ENCODE measurements at places on chromosomes 5 and 9.
A peak's percentile ranks its signal among the peaks of the same experiment; 100 is the strongest.

DNA sequence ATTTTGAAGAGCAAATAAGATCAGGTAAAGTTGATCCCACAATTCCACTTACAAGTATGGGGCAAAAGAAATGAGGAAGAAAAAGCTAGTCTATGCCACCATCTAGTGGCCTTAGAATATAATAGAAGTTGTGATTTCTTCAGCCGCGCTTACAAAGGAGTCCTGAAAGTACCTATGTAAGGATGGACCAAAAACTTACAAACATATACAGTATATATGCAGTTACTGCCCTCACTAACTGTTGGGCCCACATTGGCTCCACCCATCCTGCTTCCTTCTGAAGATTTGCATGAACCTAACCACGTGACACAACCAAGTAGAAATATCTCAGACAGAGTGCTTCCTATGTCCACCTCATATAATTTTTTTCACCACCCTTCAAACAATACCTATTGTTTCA lies 11.7 kb upstream of the OR13D1 start:
- DNase-seq = peak; percentile 54

DNA sequence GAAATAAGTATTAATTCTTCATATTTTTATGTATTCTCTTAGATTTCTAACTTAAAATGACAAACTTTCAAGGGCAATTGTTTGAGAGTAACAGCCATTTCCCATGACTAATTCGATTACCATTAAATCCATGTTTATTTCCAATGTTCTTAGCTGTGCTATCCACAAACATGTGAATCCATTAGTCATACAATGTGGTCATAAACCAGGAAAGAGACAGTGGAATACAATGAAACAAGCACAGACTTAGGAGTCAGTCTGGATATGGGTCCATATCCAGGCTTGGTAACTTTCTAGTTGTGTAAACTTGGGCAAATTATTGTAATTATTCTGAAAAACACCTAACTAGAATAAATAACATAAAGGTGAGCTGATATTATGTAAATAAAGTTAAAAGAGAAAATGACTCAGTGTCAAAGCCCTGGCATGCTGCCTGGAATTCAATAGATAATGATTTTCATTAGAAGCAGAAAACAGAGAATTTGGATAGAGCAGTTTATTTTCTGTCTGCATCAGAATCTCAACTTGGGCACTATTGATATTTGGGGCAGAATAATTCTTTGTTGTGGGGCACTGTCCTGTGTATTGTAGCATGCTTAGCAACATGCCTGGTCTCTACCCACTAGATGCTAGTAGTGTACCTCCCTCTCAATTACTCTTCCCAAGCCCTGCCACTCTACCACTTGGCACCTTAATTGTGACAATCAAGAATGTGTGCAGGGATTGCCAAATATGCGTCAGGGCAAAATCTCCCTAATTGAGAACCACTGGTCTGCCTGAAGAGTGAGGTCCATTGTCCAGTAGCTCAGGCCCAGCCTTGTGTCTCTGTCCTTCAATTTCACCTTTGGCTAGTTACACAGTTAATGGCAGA lies 44.7 kb upstream of the SLC27A6 start:
- DNase-seq = peak; percentile 73

DNA sequence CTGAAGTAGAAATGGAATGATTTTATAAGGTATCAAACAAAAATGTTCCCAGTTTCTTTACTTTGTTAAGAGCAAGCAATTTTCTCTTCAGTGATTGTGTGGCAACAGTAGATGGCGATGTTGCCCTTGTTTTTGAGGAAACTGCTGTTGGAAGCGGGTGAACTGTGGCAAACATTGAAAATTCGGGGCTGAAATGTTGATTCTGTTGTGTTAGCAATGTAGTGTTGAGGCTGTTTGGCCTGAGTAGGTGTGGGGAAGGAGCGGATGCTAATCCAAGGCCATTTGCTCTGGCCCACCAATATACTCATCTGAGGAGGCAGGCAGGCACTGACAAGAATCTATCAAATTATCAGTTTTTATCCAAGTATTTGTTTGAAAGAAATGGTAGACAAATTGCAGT lies 129.8 kb downstream of the SLC12A2 start:
- DNase-seq = peak; percentile 67

GRCh38 chr5:1726956-1727355 lies 72.7 kb downstream of the MRPL36 start:
- DNase-seq = no peak

- no peak for DNase-seq
These were observed 35.1 kb downstream of the SKIC3 start for GRCh38 chr5:95519681-95520080.

DNA sequence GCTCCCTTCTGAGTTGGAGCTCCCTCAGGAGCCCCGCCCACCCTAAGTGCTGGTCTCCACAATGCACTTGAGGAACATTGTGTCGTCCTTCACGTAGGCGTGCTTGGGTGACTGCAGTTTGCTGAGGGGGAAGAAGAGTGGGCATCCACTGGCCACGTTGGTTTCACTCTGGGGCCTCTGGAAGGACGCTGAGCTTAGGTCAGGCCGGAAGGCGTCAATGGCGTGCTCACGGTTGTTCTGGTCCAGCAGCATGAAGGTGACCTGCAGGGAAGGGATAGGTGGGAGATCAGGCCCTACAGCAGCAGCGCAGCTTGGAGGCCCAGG lies 21.7 kb downstream of the TRAF1 start:
- DNase-seq = no peak

- peak; percentile 22 for DNase-seq
These were observed 2.5 kb upstream of the NDFIP1 start for GRCh38 chr5:142106061-142106460.

- no peak for DNase-seq
These were observed 122.3 kb downstream of the MTRR start for GRCh38 chr5:7991125-7991821.

GRCh38 chr5:35781181-35781790 lies 75.4 kb upstream of the IL7R start:
- peak; percentile 48 for DNase-seq

GRCh38 chr9:134335061-134335460 lies 8.8 kb downstream of the RXRA start:
- peak; percentile 42 for DNase-seq

GRCh38 chr9:72292256-72292682 lies 72.7 kb downstream of the ZFAND5 start:
- peak; percentile 47 for DNase-seq

- peak; percentile 88 for DNase-seq
These were observed at the start of gene DMRT2 for GRCh38 chr9:1050125-1050895. Gene DMRT2, plus strand, starts transcription at chr9:1050357. Its CDS starts 1,257 bp downstream, at chr9:1051614.

- no peak for DNase-seq
These were observed 9.8 kb downstream of the AKNA start for GRCh38 chr9:114378016-114378415.

GRCh38 chr9:138022756-138023393 lies 145.3 kb downstream of the CACNA1B start:
- no peak for DNase-seq

GRCh38 chr5:421287-421880 lies 21.6 kb upstream of the EXOC3 start:
- DNase-seq = no peak

DNA sequence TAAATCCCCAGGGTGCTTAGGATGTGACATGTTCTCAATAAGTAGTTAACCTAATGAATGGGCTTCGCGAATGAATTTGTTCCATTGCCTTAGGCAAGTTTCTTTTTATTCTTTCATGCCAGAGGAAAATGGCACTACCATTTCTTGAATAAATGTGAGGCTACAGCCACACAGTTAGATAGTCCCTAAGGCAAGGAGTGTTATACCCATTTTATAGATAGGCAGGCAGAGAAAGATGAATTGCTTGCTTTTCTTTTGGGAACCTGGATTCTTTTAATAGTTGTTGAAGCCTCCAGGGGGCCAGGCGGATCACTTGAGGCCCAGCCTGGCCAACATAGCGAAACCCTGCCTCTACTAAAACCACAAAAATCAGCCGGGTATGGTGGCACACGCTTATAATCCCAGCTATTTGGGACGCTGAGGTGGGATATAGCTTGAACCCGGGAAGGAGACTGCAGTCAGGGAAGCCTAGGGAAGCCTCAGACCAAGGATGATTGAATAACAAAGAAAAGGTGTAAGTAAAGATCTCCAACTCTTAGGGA lies 943 bp downstream of the NOP16 start:
- peak; percentile 10 for DNase-seq

DNA sequence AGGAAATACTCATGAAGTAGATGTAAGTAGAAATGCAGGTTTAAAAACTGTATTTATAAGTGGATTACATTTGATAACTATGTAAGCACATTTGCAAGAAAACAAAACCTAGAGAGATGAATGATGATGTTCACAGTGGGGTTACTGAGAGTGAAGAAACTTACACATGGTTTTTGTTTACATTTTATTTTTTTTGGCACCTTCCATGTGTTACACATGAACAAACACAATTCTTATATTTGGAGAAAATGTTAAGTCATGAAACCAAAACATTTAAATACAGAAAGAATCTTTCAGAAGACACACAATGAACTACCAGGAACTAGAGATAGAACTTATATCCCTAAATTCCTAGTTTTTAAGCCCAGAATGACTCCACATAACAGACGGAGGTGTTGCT lies 51.5 kb upstream of the SPATA31E1 start:
- DNase-seq = no peak

GRCh38 chr5:130501151-130501865 lies 597.0 kb downstream of the CHSY3 start:
- no peak for DNase-seq
